ENCODE measurements at places on chromosomes 5 and 9.

- DNase-seq: peak; percentile 94
Measured at GRCh38 chr5:146073239-146073900, 32.0 kb downstream of the PLAC8L1 start.

DNA sequence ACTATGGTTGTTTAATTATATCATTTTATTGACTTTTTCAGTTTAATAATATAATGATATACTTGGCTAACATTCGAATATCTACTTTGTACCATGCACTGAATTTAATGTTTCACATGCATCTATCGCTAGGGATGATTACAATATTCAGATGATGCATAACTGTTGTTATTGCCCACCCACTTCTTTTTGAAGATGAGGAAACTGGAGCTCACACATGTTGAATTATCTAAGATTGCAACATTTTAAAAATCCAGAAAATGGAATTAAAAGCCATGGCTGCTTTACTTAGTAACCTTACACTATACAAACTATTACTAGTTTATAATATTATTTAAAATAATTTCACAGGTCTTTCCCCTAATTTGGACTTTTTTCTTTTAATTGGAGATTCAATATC, 171.7 kb downstream of the TLR4 start:
- DNase-seq: no peak

- DNase-seq: peak; percentile 67
Measured at GRCh38 chr9:104927216-104927911, 591 bp downstream of the ABCA1 start.

DNA sequence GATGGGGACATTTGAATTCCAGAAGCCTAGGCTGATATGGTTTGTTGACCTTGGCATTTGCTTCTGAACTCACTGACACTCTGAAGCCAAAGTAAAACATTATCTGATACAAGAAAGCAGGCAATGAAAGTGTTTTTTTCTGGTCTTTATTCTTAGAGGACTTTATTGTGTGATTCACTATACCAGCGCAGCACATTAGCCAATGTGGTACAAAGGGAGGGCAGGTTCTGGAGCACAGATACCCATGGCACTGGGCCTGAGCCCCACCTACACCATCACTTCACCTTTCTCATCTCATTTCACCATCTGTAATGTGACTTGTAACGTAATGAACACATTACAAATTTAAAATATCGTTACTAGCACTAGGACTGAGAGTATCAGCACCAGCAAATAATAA, 89.7 kb upstream of the ZNF366 start:
- DNase-seq: no peak

GRCh38 chr5:67672636-67673035, 476.0 kb upstream of the CD180 start:
- DNase-seq: no peak

- peak; percentile 94 for DNase-seq
Measured at GRCh38 chr9:107105784-107106183, 177.3 kb upstream of the RAD23B start.

GRCh38 chr5:123858938-123859337, 347.0 kb downstream of the CSNK1G3 start:
- no peak for DNase-seq

GRCh38 chr5:83104021-83104420, 26.7 kb downstream of the XRCC4 start:
- DNase-seq: no peak

GRCh38 chr9:1442105-1442504, 391.9 kb downstream of the DMRT2 start:
- no peak for DNase-seq

- peak; percentile 41 for DNase-seq
Measured at GRCh38 chr5:67400752-67401151, 204.2 kb upstream of the CD180 start.

DNA sequence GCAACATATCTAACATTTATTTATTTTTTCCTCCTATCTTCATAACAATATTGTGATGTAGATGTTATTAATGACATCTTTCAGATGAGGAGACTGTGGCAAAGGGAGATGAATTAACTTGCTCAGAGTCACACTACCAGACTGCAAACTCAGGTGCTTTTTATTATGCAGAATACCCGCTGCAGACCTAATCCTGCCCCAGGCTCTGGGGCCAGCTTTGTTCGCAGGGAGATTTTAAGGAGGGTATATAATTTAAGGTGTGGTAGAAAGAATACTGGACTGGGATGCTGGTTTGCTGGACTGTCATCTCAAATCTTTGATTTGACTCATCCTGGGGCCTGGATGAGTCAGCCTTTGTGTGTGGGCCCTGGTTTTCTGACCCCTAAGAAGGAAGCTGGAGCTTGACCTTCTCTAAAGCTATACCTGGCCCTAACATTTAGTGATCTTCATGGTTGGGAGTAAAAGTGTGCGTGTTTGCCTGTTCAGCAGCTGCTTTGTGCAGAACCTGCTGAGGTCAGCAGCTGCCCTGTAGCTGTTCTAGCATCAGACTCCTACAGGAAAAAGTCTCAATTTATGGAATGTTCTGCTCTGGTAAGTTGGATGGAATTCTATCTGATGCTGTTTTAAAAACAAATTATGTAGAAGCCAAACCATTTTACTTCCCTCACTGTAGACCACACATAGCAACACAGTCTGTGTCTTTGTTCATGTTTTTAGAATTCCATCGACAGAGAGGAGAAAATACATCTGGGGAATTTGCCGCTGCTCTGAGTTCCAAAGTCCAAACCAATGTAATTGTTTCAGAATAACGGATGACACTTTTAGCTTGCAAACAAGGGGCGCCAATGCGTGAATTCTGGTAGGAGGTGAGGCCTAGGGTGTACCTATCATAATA, 4.5 kb downstream of the SLC36A1 start:
- no peak for DNase-seq

DNA sequence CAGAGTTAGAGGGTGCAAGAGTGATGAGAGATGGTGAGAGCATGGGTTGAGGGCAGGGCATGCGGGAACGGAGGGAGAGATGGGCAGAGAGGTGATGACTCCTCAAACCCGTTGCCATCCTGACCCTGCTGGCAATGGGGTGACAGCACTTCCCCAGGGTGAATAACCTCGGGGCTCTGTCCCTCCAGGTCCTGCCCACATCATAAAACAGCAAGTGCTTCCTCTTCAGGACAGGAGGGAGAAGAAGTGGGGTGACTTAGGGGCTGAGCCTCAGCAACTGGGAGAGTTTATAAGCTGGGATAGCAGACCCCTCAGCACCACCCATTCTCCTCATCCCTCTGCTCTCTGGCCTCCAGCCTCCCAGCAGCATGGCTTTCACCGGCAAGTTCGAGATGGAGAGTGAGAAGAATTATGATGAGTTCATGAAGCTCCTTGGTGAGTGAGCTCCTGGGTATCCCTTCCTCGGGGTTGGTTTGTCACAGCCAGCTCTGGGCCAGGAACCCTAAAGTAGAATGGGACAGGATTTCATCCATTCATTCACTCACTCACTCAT, at the start of gene FABP6:
TSS of gene FABP6 (plus strand) at position 317 of the 553 bp plus-strand sequence. CDS start at position 369, 52 bp downstream.
- DNase-seq: no peak

DNA sequence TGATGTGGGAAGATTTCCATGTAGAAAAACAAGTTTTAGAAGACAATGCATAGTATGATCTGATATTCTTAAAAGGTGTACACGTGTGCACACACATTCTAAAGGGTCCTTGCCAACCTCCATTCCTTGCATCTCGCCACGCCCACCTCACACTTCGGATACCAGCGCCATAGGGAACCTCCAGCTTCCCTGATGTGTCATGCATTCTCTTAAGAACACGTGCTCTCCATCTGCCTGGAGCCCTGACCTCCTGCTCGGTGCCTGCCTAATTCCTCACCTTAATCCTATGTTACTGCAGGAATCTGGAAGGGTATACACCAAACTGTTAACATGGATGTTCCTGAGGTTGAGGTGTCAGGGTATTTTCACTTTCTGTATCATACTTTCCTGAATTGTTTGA, 63.1 kb downstream of the PTCD2 start:
- DNase-seq: peak; percentile 38

DNA sequence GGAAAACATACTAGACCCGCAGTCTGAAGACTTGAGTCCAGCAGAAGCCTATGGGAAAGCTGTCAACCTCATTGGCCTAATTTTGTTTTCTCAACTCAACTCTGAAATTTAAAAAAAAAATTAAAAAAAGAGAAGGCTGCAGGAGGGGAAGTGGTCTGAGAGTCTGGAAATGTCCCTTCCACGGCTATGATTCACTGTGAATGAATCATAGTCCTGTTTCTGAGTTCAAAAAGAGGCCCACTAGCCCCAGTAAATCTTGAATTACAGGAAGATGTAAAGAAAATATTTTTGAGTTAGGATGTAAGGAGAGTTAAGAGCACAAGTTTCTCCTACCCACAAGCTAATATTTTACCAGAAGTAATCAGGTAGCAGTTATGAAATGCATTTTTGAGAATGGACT, 565.5 kb upstream of the DMAC1 start:
- no peak for DNase-seq

DNA sequence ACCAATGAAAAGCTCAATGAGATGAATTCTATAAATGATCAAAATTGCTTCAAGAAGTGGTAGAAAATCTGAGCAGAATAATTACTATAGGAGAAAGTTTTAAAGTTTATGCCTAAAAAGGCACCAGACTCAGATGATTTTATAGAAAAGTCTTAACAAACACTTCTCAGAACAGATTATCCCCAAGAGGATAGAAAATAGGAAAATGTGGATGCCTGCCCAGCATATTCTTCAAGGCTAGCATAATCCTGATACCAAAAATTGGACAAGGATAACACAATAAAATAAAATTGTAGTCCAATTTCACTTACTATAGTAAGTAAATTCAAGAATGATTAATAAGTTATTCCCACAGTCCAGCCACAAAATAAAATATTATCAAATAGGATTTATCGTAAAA, 397.0 kb downstream of the NR2F1-AS1 start:
- no peak for DNase-seq

DNA sequence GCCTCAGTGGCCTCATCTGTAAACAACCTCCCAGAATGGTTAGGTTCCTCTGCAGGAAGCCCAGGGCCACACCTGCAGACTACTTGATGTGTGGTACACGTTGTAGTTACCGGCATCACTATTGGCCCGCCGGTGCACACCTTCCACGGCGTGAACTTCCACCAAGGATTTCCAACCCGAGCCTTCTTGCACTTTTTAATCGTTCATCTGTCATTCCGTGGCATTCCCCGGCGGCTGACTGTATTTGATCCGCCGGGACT, 5.3 kb upstream of the TRIM41 start:
- DNase-seq: no peak

DNA sequence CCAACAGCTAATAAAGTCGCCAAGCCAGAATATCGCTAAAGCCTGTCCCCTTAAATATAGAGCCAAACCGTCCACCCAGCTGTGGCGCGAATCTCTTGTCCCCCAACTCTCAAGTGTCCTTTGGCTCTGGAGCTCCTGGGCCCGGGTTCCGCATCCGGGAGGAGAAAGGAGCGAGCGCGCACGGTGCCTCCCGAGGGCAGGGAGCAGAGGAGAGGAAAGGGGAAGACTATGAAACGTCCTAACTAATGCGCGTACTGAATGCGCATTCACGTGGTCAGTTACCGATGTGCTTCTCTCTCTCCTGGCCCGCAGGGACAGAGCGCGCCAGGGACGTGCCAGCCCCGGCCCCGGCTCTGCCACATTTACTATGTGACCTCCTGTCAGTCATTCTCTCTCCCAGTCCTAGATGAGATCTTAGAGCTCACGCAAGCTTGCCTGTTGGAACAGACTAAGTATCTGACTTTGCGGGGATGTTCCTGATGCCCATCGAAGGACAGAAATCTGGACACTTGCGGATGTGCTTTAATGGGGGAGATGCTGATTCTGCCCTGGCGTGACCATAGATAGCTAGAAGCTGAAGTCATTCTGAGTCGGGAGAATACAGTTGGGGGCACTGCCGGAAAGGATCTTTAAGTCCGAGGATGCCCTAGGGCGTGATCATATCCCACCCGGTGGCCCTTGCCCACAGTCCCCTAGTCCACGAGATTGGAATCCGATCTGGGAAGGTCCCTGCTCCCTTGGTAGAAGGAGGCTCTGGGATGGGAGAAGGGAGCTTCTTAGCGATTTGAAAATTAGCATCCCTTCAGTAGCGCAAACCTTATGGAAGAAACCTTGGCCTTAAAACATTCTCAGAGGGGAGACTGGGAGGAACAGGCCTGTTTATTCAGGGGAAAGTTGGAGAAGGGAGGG, 5.7 kb upstream of the EBF1 start:
- DNase-seq: no peak

GRCh38 chr9:571741-572140, 269.8 kb upstream of the DMRT1 start:
- no peak for DNase-seq

GRCh38 chr9:133439337-133439736, 17.2 kb downstream of the ADAMTS13 start:
- no peak for DNase-seq

Measured in NCI-H69 (cell line).